Naive thymus-derived CD4-positive, alpha-beta T cell (primary cell): ENCODE measurements at places on chromosomes 5 and 9.

DNA sequence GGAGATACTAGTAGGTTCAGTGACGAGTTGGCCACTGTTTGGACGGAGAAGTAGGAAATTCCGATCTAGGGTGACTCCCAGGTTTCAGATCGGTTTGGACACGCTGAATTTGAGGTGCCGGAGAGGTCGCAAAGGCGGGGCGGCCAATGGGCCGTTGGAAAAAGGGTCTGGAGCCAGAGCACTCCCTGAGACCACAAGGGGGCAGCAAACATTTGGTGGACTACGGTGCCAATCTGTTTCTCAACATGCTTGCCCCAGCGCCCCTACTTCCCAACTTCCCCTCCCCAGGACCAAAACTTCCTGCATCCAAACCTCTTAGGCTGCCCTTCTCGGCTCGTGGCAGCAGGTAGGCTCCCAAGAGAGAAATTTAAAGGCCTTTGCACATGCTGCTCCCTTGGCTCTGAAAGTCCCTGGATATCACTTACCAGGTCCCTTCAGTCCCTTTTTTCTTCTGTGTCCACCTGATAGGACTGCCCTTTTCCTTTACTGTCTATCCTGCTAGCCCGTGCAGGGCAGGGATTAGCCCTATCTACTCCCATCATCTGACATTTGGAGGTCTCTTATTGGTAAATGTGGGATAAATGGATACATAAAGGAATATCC is 992 bp upstream of the RPP25L start:
- DNase-seq: peak; percentile 55

DNA sequence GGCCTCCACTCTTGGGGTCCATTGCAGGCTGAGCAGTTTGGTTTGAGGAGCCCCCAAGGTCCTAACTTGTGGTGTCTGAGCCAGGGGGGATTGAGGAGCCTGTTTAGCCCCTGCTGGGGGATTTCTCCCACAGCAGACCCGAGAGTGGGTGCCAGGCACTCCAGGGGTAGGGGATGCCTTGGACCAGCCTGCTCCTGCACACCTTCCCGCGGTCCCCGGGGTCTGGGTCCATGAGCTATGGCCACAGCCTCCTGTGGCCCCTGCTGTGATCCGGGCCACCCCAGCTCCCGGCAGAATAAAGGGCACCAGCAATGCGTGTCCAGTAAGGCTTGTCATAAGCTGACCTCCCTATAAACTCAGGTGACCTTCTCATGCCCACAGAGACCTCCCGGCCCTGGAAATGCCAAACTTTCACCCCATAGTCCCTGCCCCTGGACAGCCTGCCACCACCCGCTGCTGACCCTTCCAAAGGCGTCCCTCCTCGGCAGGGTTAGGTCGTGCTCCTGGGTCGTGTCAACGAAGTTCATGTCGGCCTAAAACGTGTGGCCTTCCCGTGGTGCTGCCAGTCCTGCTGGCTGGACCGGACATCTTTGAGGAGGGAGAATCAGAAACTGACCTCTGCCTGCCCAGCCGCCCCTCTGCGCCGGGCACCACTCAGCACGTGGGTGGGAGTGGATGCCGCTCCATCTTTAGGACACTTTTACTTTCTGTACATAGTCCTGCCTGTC is 137.6 kb downstream of the MRPL36 start:
- DNase-seq: no peak

- no peak for DNase-seq
These were observed 53.1 kb downstream of the RETREG1 start for GRCh38 chr5:16563686-16564085.

DNA sequence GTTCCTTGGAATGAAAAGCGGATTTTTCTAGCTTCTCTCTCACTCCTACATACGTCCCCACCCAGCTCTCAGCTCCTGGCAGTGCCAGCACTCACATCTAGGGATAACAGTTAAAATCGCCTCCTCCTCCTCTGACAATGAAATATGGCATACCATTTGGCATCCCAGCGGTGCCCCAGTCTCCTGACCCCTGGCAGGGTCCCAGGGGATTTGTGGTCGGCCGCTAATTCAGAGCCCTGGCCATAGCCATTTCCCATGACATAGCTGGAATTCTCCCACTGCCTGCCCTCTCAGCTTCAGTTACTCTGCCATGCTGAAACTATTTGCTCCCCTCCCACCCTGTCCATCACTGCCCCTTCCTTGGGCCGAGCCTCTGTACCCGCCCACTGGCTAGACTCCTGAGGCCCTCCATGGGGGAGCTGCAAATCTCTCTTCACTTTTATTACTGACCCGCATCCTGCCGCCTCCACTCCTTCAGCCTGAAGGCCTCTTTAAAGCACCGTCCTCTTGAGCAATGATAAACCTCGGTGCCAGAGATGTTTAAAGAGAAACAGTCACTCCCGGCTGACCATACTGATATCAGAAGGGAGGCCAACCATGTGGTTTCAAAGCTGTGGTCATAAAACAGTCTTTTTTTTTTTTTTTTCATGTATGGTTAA is 139.8 kb downstream of the SLIT3 start:
- DNase-seq: no peak

GRCh38 chr9:69637193-69637816 is 34.9 kb downstream of the APBA1 start:
- no peak for DNase-seq

- no peak for DNase-seq
These were observed 193.7 kb downstream of the RAB3C start for GRCh38 chr5:58776559-58776958.

DNA sequence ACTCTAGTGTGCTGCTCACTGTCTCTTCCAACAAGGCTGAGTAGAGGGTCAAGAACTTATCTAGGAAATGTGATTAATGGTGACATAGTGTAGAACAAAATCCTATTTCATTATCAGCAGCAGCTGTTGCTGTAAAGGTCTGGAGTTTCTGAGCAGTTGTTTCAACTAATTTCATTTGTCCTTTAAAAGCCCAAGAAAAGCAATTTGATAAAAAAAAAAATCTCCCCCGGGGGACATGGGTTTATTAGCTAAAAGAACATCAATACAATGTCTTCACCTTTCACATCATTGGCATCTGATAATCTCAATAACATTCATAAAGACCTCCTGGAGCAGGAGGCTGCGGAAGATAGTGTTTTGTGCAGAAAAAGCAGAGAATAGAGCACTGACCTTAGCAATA is 468.1 kb downstream of the KCTD16 start:
- no peak for DNase-seq

- no peak for DNase-seq
These were observed 131.2 kb downstream of the ROR2 start for GRCh38 chr9:91818647-91819403.

DNA sequence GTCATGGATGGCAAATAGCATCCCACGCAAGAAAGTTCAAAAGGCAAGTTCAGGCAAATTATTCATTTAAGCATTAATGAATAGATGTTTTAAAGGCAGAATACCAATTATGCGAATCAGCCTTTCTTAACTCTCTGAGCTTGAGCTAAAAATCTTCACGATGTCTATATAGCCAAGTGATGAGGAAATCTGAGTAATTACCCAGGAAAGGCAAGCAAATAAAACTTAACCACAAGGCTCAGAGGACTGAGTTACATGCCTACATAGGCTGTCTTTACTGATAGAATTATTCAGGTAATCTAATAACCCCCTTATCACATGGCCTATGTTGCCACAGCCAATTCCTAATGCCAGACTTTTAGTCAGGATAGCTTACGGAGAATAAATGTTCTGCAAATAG is 120.8 kb upstream of the MTAP start:
- DNase-seq: no peak

DNA sequence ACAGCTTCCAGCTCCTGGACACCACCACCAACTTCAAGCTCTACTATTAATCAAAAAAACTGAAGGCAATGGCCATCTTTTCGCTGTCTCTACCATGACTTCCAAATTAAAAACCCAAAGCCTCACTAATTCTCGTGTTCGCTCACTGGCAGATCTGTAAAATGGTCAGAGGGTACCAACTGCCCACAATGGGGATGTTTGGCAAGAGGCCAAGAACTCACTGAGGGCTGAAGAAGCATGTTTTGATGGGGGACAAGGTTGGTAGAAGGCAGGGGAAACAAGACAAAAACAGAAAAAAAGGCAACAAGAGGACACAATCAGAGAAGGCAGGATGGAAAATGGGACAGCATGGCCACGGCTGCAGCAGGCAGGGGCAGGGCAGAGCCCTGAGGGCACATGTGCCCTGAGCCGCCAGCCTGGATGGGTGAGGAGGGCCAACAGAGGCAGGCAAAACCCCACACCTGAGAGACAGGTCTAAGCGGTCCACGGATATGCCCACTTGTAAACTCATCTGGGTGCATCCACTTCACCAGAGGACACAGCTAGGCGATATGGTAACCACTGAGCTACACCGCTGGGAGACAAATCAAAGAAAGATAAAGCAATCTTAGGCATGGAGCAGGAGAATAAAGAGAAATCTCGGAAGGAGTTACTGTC is 50.3 kb downstream of the PFDN1 start:
- no peak for DNase-seq

- DNase-seq: no peak
These were observed 78.5 kb downstream of the SEC61B start for GRCh38 chr9:99300603-99301002.

- DNase-seq: no peak
These were observed 51.3 kb downstream of the ARHGEF37 start for GRCh38 chr5:149632311-149633251.

DNA sequence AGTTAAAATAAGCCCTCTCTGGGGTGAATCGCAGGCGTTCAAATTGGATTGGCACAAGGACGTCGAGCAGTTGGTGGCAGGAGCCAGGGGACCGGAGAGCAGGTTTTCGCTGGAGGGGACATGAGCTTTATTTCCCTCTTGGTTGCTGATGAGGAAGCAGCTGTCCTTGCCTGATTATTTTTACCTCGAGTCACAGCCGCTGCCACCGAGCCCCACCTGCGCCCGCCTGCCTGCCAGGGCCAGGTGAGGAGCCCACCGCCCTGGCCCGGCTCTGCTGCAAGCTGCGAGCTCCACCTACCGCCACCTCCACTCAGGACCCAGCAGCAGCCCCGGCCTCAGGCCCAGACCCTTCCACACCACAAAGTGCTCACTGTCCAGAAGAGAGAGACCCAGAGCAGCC is 9.0 kb upstream of the ADGRD2 start:
- DNase-seq: no peak
